ENCODE measurements at places on chromosomes 13 and 19.

DNA sequence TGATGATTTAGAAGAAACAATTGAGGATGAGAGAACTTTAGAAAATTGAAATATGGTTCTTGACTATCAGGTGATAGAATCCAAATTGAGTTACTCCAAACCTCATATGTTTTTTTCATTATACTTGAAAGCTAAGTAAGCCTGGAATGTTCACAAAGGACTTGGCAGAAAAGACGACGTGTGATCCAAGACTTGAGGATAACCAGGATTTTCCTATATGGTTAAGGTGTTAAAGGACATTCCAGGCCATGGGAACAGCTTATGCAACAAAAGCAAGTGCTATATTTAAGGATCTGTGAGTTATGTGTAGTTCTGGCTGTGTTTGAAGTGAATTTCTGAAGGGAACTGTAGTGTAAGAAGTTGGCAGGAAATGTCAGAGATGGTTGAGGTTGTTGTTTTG is 52.5 kb downstream of the SLITRK1 start:
- DNase-seq, result no peak

- DNase-seq, result no peak
Measured at GRCh38 chr19:57992841-57993240, 9.8 kb downstream of the ZNF606 start.

DNA sequence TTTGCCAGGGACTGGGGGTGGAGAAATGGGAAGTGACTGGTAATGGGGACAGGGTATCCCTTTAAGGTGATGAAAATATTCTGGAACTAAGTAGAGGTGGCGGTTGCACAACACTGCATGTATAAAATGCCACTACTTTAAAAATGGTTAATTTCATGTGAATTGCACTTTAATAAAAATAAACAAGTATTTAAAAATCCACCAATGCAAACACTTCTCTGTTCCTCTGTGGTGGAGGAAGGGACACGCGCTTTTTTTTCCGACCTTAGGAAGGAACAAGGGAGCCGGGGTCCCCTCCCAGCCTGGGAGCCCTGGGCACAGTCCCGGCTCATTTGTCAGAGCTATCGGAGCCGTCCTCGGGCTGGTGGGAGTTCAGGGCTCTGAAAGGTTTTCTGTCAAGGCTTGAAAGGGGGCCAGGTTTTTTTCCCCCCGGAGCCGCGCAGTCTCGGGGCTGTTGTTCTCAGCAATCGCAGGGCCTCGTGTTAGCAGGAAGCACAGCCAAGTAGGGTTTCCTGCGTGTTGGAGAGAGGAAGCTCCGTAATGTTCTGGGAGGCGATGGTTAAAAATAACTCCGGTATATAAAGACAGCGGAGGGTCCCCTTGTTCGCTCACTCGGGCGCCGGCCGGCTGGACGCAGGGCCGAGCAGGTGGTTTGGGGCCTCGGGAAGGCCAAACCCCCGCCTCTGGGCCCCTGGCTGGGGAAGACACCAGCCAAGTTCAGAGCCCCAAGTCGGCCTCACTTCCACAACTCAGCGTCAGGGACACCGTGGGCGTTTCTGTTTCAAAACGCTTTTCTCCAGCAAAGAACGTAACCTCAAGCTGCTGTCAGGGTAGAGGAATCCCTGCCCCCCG is 41.2 kb upstream of the KLF2 start:
- DNase-seq, result peak; percentile 82

GRCh38 chr13:75934889-75935288 is 298.8 kb downstream of the LMO7 start:
- DNase-seq, result no peak

GRCh38 chr13:28338006-28338574 is 156.8 kb downstream of the FLT1 start:
- DNase-seq, result no peak

DNA sequence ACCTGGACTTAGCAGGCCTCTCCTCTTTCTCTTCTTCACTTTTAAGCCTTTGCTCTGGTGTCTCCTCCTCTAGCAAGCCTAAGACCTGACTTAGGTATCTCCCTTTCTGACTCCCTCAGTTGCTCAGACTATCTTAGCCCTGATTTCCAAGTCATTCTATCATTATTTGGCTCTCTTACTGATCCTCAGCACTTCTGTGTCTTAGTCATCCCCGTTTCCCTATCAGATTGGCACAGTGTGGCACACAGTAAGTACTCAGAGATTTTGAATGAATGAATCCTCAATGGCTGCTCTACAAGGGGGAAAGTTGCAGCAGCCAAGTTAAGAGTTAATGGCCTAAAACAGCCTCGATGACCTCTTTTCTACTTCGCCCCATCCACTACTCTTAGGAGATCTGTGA is 8.2 kb downstream of the KCTD12 start:
- no peak for DNase-seq

DNA sequence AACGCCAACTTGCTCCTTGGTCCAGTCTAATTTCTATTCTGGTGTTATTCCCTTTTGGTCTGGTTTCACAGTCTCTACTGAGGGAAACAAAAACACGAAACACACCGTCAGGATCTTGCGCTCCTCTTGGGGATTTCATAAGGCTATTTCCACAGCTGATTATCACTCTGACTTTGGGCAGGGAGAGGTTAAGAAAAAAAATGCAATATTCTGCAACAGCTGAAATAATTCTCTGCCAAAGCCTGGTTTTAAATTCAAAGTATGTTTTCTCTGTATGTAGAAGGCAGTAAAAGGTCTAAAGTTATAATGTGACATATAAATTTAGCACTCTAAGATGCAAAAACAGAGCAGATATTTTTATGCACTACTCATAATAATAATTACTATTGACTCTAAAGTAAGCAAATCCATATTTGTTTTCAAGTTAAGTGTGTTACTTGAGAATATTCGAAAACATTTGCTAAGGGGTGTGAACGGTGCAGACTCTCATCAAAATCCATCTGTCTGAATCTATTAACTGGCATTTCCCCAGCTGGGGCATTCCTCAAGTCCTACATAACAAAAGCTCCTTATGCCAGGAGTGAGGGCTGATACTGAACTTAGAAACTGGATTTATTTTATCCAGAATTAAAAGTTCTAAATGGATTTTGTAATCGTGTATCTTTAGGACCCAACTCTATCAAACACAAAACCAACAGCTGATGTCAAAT is 38.4 kb upstream of the STARD13 start:
- no peak for DNase-seq

- DNase-seq, result no peak
Measured at GRCh38 chr19:16482745-16483144, 11.0 kb upstream of the EPS15L1 start.

GRCh38 chr13:51111997-51112396 is 923 bp upstream of the C13orf42 start:
- DNase-seq, result no peak

- DNase-seq, result peak; percentile 82
Measured at GRCh38 chr19:48872884-48873475, 759 bp downstream of the PPP1R15A start.

DNA sequence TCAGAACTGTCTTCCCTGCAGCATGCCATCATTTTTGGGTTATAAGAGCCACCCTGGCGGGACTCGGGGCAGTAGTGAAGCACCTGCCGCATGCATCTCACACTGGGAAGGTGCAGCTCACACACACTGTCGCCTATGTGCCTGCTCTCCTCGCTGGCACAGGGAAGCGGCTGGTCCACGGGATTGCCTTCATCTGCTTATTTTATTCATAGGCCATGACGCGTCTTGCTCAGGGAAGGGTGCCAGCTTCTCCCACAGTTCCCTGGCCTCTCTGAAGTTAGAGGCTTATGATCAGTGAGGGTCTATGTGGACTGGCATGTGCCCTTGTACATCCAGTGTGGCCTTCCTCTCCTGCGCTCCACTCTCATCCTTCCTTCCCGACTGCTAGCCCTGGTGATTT is 150.0 kb downstream of the KLF12 start:
- DNase-seq, result no peak

DNA sequence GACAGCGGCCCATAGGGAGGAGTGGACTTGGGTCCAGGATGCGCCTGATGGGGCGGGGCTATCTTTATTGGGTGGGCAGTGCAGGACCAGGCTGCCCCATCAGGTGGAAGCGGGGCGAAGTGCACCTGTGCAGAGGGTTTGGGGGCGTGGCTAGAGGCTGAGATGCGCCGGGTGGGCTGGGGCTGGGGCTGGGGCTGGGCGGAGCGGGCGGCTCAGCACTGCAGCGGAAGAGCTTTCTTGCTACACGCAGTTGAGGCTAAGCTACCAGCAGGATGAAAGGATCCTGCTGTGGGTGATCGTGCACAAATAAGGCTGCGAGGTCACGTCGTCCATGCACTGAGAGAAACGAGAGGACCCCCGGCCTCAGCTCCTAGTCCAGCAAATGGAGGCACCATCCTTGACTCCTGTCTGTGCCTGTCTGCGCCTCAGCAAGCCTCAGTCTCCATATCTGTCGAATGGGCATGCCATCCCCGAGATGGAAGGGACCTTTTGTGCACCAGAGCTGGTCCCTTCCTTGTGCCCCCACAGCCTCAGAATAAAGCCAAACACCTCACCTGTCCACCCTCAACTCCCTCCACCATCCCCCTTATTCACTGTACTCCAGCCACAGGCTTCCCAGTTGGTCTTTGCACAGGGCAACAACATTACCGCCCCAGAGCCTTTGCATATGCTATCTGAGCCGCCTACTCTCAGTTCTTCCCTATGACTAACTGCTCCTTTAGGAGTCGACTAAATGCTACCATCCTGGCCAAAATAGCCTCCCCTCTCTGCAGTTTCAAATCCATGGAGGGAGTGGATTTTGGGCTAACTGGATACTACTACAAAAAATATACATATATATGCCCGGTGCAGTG is 21.0 kb upstream of the HOMER3 start:
- no peak for DNase-seq

DNA sequence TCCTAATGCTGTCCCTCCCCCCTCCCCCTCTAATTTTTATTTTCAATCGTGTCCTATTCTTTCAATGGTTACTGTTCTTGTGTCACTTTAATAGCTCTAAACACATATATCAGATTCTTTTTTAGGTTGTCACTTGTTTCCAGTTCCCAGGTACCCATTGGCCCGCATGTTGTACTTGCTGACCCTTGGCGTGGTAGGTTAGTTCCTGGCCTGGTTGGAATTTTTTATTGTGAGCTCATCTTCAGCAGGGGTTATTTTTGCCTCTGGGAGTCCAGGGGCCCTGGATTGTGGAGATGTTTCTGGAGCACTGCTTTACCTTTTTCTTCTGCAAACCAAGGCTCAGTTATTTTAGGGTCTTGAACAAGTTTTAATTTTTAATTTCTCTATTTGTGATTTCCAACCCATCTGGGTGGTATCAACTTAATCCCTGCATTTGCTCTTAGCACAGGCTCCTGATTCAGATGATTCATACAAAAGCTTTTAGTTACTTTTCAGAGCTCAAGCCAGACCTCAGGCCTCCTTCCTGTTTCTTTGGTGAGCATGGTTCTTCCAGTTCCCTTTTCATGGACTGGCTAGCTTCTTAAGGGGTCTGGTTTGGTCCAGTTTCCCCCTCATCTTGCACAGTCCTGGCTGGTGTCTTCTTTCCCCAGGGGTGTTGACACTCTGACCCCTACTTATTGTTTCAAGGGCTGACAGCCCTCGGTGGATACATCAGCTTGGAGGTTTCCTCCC is 220.5 kb downstream of the TM9SF2 start:
- DNase-seq, result no peak

- DNase-seq, result no peak
Measured at GRCh38 chr13:28697441-28697840, 21.3 kb downstream of the SLC46A3 start.

GRCh38 chr13:51148223-51148951 is 37.3 kb upstream of the C13orf42 start:
- no peak for DNase-seq

DNA sequence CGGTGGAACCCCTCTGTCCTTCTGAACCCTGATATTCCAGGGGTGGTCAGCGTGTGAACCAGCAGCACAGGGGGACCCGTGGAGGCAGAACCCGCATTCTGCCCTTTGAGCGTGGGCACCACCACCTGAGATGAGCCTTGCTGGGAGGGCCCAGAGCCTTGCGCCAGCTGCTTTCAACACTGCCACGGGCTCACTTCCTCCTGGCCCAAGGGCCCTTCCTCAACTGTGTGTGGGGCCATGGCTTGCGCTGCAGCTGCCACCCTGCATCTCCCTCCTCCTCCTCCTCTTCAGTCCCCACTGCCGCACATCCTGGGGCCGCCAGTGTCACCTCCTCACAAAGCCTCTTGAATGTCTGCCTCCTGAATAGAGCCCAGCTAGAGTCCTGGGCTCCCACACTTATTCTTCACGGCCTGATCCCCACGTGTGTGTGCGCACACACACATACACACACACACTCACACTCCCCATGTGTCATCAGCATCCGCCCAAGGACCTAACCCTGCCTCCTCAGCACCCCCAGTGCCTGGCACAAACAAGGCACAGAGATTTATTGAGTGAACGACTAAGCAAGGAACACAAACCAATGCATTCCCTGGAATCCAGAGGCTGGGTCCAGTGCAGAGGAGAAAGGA is 26.9 kb upstream of the TMEM160 start:
- DNase-seq, result no peak

DNA sequence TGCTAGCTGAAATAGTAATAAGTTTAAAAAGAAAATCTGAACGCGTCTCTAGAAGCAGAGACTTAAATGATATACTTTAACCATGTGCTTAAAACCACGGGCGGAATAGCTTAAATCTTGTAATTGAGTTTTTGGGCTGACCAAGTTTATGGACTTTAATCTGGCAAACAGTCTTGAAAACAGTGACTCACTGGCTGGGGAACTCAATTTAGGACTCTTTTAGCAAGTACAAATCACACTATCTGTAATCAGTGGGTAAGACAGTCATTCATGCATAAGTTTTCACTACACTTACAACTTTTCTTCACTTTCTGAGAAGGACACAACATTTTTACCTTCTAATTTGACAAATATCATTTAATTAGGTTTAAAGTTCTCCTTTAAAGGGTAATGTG is 26.8 kb downstream of the ZNF627 start:
- no peak for DNase-seq

DNA sequence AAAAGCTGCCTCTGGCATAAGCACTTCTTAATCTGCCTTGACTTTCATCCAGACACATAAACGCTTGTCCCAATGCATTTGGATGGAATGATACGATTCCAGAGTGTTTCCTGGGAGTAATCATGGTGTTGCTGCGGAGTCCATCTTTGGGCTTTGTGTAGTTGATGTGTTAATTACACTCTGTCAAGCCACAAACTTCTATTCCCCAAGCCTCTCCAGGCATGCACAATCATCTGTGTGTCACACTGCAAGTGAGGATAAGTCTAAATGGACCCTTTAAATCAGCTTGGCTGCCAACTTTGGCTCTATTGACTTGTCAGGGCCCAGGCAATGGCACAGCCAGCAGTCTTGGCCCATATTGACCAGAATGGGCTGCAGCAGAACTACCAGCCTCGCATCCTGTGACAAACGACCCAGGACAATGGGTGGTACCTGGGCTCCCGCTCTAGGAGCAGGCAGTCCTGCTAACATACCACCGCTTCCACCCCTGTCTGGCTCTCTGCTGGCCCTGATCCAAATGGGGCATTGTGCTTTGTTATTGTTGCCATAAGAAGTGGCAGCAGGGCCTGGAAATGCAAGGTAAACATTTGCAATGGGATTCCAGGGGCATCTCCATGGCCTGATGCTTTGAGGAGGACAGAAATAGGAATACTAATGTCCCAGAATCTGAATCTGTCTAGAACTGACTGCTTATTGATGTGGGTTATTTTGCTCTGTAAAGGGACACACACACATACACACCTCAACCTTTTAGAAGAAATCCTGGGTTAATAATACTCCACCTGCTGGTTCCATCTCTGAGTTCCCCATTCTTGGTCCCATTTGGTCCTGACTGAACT is 127.2 kb downstream of the DNAJC15 start:
- no peak for DNase-seq

GRCh38 chr13:111397202-111397880 is 76.9 kb downstream of the TEX29 start:
- no peak for DNase-seq

GRCh38 chr13:111326621-111326965 is 6.2 kb downstream of the TEX29 start:
- no peak for DNase-seq

All from stimulated activated CD4-positive, alpha-beta T cell treated with anti-CD3 and anti-CD28 coated beads, Interleukin-1b, Interleukin-23, amount 100 ng/mL, for 48 hours (primary cell).